ENCODE measurements at places on chromosomes 1 and 21.

DNA sequence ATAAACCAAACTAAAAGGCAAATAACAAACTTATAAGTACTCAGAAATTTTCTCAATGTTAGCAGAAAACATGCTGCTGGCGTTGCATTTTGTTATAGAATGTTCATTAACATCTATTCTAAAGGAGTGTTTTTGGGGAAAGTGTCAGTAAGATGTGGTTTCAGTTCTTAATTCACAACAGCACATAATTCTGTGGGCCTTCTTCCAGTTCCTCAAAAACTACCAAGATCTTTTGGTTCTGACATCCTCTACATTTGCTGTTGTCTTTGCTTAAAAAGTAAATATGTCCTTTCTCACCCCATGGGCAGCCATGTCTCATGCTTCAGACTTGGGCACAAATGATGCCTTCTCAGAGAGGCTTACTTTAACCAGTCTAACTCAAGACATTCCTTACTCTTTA lies 152.5 kb downstream of the CDC7 start:
- no peak for DNase-seq

DNA sequence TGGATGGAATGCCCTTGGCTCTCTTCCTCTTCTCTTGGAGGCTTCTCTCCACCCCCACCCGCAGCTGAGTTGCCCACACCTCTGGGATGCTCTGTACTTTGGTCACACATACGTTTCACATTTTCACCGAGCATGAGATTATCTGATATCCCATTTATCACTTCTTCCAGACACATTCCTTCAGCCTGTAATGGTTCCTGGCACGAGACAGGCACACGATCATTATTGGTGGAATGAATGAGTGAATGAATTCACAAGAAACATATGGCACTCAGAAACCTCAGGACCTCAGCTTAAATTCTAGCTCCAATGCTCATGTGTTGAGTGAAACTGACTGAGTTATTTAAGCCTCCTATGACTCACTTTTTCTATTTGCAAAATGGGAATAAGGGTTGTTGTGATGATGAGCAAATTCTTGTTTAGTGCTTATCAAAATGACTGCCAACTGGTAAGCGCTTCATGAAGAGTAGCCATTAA lies 242.7 kb upstream of the JUN start:
- DNase-seq: no peak

DNA sequence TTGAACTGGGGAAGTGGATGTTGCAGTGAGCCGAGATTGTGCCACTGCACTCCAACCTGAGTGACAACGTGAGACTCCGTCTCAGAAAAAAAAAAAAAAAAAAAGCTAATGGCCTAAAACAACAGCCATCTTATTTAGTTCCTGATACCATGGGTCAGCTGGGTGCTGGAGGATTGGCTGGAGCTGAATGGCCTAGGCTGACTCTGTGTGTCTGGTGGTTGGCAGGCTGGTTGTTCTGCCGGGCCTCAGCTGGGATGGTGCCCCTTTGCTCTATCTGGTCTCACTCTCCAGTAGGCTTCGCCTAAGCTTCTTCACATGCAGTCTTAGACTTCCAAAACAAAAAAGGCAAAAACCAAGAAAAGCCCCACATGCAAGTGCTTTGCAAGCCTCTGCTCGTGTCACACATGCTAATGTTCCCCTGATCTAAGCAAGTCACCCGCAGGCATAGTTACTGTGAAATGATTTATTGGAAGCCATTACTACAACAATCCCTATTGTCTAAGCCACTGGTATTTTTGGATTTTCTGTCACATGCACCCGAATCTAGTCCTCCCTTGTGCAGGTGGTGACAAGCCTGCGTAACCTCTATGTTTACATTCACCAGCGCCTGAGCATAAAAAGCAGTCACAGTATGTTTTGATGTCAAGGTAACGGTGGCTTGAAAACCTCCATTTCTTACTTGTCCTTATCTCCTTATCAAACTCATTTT lies 39.6 kb upstream of the KANK4 start:
- DNase-seq: no peak

- DNase-seq: no peak
Measured at GRCh38 chr1:8646996-8647395, 170.4 kb downstream of the RERE start.

- no peak for DNase-seq
Measured at GRCh38 chr1:107668762-107669161, 296.2 kb downstream of the VAV3 start.
